Stimulated activated CD8-positive, alpha-beta memory T cell treated with anti-CD3 and anti-CD28 coated beads, Interleukin-2, amount 100 ng/mL, for 1 hour (primary cell): ENCODE measurements at places on chromosomes 3 and 15.

- no peak for DNase-seq
Measured at GRCh38 chr3:30795176-30795575, 99.3 kb downstream of the GADL1 start.

GRCh38 chr15:29101491-29101890, 168.1 kb downstream of the NSMCE3 start:
- no peak for DNase-seq

DNA sequence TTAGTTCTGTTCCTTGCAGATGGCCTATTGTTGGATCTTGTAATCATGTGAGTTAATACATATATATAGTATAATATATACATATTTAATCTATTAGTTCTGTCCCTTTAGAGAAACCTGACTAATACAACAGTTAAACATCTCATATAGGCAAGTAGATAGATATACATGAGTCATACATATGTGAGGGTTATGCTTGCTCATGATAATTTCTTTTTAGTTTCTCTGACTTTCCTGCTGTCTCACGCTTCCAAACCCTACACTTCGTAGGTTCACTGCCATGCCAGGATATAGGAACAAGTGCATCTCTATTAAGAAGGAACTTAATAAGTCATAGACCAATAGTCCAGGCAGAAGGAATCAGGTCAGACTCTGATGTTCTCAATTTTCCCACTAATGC, 16.8 kb upstream of the CLDN16 start:
- no peak for DNase-seq

- no peak for DNase-seq
Measured at GRCh38 chr3:10350324-10350985, 29.5 kb upstream of the SEC13 start.

DNA sequence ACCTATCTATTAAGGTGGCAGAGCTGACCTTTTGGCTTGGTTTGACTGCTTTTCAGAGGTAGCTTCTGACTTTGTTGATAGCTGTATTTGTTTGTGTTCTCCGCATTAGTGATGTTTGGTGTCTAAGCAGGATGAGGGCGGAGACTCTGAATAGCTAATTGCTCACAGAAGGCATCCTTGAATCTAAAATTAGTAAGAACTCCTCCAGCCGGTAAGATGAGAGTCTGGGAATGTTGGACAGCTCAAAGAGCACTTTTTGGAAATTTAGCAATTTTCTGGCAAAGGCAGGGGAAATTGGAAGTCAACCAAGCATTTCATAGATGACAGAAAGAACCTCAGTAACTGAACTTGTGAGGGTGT, 174.1 kb downstream of the KLHL25 start:
- no peak for DNase-seq

DNA sequence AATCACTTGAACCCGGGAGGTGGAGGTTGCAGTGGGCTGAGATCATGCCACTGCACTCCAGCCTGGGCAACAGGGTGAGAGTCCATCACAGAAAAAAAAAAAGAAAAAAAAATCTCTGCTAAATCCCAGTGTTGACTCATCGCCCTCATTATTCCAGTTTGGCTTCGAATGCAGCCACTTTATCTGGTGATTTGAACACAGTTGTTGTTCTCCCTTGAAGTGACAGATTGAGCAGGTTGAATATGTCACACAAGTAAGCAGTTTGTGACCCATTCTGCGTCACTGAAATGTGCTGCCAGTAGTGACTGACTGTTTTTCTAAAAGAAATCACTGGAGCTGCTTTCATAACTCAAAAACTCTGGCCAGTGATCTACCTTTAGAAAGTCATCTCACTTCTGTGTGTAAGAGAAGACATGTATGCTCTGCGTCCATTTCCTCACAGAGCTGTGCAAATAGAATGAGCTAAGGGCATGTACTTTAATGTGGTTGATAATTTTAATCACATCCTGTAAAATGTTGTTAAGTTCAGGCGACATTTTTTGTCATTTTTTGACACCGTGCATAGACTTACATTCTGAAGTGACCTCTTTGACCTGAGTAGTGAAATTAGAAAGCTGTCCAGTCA, 12.5 kb downstream of the DOCK3 start:
- DNase-seq: no peak

DNA sequence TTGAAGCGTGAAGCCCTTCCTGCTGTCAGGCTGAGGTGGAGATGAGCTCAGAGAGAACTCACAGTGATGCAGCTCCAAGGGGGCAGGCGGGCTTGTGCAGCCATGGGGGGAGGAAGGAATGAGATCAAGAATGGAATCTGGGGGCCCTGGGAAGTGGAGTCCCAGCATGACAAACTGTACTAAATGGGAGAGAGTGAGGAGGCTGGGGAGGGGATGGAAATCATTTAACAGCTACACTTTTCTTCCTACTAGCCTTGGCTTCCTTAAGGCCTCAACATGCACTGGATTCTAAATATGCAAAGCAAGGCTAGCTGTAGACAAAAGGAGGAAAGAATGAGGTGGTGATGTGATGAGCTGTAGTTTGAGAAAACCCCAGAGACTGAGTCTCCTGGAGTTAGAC, 133.9 kb downstream of the EEFSEC start:
- no peak for DNase-seq

DNA sequence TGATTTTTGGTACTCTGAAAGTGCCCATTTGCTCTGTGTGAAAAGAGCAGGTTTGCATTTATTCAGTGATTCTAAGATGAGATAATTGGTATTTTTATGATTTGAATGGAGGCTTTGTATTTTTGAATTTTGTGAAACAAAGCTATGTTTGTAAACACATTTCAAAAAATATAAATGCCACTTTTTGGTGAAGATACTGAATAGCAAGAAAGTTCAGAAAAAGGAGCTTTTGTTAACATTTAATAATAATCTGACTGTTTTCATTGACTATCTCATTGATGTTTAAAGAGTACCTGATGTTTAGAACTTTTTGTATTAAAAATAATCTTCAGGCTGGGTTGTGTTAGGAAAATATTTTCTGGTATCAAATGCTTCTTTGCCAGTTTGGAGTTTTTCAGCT, 23.7 kb downstream of the TCF12 start:
- DNase-seq: no peak

GRCh38 chr3:170506556-170506955, 79.3 kb downstream of the SLC7A14 start:
- no peak for DNase-seq

- no peak for DNase-seq
Measured at GRCh38 chr15:89104172-89104564, 15.9 kb downstream of the ABHD2 start.

- no peak for DNase-seq
Measured at GRCh38 chr15:49415638-49416037, 7.4 kb upstream of the FGF7 start.

GRCh38 chr3:14304101-14305045, 98.0 kb upstream of the SLC6A6 start:
- DNase-seq: no peak

DNA sequence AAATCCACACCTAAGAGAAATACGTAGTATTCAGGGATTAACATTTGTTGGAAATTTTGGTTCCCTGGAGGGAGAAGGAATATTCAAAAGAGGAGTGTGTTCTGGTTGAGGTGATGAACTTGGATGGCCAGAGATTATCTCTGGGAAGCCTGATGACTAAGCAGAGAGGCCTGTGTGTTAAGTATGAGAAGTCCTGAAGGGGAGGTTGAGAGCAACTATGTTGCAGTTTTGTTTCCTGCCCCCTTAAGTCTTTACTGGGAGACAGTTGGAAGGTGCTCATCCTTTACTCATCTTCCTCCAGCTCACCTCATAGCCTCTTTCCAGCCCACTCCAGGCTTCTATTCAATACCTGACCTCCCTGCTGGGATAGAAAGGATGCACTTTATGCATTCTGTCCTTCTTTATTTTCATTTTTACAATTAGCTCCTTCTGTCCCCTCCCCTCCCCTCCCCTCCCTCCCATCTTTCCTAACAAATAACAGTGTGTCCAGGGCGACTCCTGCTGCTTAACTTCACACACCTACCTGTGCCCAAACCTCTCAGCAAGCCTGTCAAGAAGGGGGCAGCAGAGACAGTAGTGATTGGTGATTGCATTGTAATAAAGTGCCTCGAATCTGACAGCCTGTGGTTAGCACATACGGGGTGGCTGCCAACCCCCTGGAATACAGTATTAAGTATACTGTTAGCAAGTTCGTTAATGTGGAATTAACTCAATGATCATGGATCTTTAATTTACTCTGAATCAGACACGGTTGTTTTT, 11.9 kb downstream of the RAP2B start:
- no peak for DNase-seq

DNA sequence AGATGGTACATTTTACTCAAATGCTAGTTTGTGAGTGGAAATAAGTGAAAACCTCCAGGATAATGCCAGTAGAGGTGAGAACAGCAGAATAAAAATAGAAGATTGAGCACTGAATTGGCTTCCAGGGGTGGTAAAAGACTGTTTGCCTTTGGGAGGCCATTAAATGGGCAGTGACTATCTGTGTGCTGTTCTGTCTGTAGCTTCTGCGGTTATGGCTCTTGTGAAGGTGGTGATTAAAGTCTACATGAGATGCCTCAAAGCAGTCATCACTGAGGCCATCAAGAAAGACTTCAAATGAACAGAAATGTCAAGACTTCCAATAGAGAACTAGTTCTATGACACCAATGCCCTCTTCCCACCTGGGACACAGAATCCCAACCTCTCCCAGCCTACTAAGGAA, 108.8 kb downstream of the EFHB start:
- DNase-seq: no peak

- no peak for DNase-seq
Measured at GRCh38 chr3:42441791-42442190, 31.4 kb upstream of the LYZL4 start.

- no peak for DNase-seq
Measured at GRCh38 chr3:40895109-40895508, 304.2 kb upstream of the CTNNB1 start.

- DNase-seq: no peak
Measured at GRCh38 chr15:77573802-77574201, 58.9 kb downstream of the LINGO1 start.

- no peak for DNase-seq
Measured at GRCh38 chr15:66996094-66996493, 69.3 kb upstream of the SMAD3 start.

DNA sequence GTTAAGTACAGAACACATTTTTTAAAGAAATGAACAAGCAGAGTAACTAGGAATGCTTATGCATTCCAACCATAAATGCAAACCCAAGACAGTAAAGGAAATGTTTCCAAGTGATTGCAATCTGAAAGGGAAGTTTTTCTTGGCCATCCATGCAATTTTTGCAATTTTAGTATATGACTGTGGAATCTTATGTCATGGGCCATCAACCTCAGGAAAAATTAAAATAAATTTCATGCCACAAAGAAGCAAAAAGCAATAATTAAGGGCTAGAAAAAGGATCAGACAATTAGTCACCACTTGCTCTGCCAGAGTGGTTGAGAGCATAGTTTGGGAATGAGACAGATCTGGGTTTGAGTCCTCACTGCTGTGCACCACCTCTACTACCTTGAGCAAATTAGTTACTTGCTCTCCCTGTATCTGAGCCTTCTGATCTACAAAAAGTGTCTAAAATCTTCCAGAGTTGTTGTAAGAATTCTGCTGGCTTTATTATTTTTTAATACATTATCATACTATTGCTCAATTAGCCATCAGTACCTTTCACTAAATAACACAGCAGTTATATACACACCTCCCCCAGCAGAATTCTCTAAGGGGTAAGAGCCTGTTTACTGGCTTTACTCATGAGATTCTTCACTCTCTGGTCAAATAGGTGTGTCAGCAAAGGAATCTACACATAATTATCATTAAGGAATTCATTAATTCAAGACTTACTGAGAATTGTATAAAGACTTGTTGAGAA, 49.7 kb upstream of the FBN1 start:
- no peak for DNase-seq

GRCh38 chr15:92763459-92763858, 107.9 kb upstream of the FAM174B start:
- no peak for DNase-seq

GRCh38 chr3:183688874-183689273, 8.7 kb upstream of the YEATS2 start:
- no peak for DNase-seq

GRCh38 chr3:14550651-14551611, 10.8 kb upstream of the GRIP2 start:
- DNase-seq: no peak

GRCh38 chr3:190056742-190057141, 64.0 kb downstream of the P3H2 start:
- no peak for DNase-seq

DNA sequence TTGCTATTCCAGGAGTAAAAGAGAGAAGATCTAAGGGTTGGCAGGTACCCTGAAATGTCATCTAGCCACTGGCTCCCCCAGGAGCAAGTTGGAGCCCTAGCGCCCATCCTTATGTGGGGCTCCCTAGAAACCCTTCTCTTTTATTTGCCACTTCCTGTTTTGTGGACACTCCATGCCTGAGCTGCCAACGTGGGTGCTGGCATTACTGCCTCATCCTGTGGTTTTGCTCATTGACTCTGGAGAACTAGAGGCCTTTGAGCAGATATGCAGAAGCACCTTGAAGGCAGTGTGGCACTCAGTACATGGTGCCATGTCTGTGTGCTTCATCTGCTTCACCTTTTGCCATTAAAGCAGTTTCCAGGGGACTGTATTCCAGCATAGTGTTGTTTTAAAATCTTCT, 8.1 kb downstream of the EDEM1 start:
- no peak for DNase-seq

- no peak for DNase-seq
Measured at GRCh38 chr15:84967380-84967779, 14.3 kb upstream of the PDE8A start.

GRCh38 chr15:32834156-32834555, 116.4 kb downstream of the GREM1 start:
- DNase-seq: no peak

DNA sequence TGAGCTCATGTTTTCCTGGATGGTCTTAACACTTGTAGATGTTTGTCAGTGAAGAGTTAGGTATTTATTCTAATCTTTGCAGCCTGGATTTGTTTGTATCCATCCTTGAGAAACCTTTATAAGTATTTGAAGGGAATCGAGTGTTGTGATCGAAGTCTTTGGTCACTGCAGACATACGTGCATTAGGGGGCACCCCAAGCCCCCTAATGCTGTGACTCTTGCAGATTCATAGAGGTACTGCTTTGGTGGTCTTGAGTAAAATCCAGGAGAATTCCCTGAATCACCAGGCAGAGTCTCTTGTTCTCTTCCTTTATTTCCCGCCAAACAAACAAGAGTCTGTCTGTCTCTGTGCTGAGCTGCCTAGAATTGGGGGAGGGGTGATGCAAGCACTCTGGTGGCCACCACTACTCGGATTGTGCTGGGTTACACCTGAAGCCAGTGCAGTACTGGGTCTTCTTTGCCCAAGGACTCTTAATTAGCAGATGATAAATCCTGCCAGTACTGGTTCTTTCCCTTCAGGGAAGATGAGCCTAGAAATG, 170.5 kb upstream of the POU1F1 start:
- no peak for DNase-seq

DNA sequence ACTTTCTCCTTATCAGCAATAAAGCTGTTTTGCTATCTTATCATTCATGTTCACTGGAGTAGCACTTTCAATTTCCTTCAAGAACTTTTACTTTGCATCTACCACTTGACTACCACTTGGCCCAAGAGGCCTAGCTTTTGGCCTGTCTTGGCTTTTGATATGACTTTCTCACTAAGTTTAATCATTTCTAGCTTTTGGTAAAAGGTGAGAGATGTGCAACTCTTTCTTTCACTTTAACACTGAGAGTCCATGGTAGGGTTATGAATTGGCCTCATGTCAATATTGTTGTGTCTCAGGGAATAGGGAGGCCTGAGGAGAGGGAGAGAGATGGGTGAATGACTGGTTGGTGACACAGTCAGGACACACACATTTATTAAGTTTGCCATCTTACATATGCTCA, 31.0 kb upstream of the FAM3D start:
- no peak for DNase-seq
